ENCODE measurements at places on chromosomes 5 and 9.

- no peak for DNase-seq
These were observed 26.7 kb downstream of the ERGIC1 start for GRCh38 chr5:172860520-172861443.

DNA sequence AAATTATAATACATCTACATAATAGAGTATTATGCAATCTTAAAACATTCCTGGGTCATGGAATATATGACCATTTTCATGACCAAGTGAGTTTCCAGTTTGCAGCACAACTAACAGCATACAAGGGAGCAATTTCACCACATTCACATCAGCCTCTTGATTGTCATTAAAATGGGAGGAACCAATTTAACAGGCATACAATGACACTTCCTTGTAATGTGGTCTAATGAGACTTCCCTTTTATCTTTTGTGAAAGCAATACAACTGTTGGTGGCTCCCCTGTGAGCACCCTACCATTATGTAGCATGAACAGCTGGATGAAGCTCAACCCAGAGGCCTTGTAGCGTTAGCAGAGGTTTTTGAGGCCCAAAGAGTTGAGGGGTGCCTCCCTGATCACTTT, 13.6 kb upstream of the TMOD1 start:
- DNase-seq: no peak

DNA sequence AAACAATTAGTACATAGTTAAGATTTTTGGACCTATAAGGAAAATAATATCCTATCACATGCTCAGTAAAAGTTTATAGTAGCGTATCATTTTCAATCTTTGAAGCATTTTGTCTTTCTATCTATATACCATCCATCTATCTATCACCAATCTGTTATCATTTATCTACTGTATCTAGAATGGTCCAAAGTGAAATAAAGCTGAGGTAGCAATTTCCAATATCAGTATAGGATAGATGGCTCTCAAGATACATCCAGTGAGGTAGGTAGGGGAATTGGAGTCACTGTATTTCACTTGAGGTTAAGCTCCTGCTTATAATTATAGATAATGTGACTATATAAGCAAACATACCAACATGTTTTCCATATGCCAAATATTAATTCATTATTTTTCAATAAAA, 889.1 kb upstream of the CTNND2 start:
- no peak for DNase-seq

DNA sequence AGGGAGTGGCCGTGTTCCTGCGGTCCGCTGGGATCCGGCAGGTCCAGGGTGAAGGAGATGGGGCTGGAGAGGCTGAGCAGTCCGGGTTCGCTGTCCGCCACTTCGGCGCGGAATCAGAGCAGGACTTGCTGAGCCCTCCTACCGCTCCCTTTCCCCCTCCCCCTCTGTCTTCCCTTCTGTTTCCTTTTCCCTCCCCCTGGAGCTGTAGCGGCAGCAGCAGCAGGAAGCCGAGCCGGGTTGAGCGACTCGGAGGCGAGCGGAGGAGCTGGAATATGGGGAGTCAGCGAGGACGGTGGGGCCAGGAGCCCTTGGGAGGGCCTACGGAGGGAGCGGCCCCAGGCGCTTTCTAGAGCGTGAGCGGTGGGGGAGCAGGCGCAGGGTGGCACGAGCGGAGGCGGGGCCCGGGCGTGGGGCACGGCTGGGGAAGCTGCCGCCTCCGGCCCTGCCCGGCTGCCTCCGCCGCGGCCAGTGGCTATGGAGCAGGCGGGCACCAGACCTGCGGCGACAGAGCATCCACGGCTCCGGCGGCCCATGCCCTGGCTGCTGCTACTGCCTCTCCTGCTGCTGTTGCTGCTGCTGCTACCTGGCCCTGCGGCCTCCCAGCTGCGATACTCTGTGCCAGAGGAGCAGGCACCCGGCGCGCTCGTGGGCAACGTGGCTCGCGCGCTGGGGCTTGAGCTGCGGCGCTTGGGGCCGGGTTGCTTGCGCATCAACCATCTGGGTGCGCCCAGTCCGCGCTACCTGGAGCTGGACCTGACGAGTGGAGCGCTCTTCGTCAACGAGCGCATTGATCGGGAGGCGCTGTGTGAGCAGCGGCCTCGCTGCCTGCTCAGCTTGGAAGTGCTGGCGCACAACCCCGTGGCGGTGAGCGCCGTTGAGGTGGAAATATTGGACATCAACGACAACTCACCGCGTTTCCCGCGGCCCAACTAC, at the start of gene PCDHAC2:
Gene PCDHAC2 (plus strand): TSS at position 184 of the 933 bp plus-strand sequence. CDS start 291 bp downstream, at position 475.
- DNase-seq: no peak

DNA sequence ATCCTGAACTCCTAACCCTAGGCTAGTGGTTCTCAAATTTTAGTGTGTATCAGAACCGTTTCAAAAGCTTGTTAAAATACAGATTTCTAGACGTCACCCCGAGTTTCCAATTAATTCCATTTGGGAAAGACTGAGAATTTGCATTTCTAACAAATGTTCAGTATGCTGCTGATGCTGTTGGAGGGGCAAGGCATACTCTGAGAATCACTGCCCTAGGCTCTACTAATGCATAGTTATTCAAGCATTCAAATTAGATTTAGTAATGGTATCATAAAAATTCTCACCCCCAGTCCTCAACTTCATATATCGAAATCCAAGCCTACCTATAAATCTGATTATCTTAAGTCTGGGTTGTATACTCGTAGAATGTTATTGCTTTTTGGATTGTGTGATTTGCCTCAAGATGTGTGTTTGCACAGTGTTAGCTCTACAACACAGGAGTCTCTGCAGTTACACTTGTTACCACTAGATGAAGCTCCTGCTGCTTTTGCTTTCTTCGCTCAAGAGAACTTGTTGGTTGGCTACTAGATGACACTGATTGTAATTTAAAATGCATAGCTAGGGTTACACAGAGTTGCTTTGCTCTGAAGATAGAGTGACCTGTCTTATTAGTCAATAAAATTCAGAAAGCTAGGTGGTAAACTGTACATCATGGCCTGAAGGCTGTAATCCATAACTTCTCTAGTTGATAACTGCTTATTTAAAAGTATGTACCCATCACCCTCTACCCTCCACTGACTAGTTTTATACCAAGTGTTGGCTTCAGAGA, 7.5 kb upstream of the ERAP2 start:
- peak; percentile 32 for DNase-seq

- DNase-seq: no peak
These were observed 153.6 kb downstream of the NR3C1 start for GRCh38 chr5:143249851-143250250.

GRCh38 chr9:122383992-122384461, 13.2 kb downstream of the PTGS1 start:
- DNase-seq: no peak

DNA sequence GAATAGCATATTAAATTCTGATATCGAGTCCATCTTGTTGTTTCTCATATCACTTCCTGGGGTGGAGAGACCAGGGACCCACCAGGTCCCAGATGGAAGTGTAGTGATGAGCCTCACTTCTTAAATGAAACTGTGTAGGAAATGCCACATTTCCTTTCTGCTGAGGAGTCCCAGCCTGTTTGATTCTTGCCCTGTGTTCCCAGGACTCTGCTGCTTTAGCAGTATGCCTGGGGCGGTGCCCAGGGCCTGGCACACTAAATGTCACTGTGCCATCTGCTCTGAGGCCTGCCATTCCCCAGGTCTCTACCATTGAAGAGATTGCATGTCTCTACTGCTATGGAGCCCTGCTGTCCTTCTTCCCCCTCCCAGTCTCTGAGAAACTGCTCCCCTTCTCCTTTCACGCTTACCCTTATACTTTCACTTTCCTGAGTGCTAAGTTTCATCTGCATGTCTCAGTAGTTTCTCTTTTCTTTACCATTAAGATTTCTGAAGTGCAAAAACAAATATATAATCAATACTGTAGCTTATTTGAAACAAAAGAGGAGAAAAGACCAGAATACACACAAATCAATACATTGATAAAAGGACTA, 260.4 kb downstream of the GABRB2 start:
- DNase-seq: no peak

DNA sequence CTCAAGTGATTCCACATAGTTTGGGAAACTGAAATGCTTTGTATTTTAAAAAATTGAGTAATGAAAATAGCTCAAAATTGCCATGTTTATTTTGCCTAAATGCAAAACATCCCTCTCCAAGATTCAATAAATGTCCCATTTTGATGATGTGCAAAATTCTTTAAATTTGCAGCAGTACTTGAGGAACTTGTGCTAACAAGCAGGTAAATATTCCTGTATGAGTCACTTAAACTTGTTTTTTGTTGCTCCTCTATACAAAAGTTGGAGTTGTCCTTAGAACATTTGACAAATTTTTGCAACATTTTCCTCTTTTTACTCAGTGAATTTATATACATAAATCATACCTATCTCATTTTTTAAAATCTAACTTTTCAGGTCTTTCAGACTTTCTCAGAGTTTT, 280.2 kb downstream of the CDH12 start:
- no peak for DNase-seq

DNA sequence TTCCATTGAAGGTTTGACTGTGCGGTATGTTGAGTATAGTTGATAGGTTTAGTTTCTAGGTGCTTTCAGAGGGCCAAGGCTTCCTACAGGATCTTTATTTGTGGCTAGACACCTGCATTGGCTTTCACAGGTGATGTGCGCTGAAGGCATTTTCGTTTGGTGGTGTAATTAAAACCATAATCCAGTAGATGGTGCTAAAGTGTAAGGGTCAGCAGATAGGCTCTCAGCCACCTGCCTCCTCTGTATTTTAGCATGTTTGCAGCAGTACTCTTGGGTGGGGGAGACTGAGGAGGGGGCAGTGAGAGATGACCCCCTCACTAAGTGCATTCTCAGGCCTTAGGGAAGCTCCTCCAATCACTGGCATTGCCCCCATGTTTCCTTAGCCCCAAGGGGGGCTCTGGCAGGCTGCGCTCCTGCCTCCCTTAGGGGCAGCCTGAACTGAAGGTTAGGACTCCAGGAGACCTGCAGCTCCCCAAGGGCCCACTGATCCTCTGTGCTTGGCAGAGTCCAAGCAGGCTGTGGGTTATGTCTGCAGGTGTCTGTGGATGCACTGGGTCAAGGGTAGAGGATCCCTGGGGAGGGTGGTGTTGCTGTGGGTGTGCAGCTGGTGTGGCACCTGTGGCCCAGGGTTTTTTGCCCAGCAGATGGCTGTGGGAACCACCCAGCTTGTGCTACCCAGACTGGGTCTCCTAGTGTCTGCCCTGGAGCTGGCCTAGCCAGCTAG, 23.4 kb downstream of the CDK20 start:
- DNase-seq: no peak

All from activated T-cell treated with anti-CD3 and anti-CD28 coated beads, Interleukin-2, amount 50 U/mL, for 72 hours (primary cell).